ENCODE measurements at places on chromosomes 4 and X. TPM values are rescaled to one million over a fixed set of nuclear protein-coding genes. Genes with fewer than 3 reads are reported as not detected.

MAGEA2B gene
- polyA plus RNA-seq, result not detected

ZAR1 gene
- not detected for polyA plus RNA-seq

RP2 gene
- 13.2 TPM for polyA plus RNA-seq

NKX6-1 gene
- 0.09 TPM for polyA plus RNA-seq

NKX1-1 gene
- not detected for polyA plus RNA-seq

VSIG1 gene
- 1.0 TPM for polyA plus RNA-seq

SYN1 gene
- polyA plus RNA-seq, result 5.4 TPM

GPR173 gene
- polyA plus RNA-seq, result 28.1 TPM

SGMS2 gene
- 10.8 TPM for polyA plus RNA-seq

XAGE5 gene
- not detected for polyA plus RNA-seq

PABPC1L2B gene
- 0.06 TPM for polyA plus RNA-seq

RIBC1 gene
- polyA plus RNA-seq, result 4.9 TPM
